Stimulated activated CD8-positive, alpha-beta memory T cell treated with anti-CD3 and anti-CD28 coated beads, Interleukin-2, amount 100 ng/mL, for 1 hour (primary cell): ENCODE measurements at places on chromosomes 2 and 18.

GRCh38 chr2:5094192-5094591 is 598.0 kb upstream of the SOX11 start:
- DNase-seq, result no peak

DNA sequence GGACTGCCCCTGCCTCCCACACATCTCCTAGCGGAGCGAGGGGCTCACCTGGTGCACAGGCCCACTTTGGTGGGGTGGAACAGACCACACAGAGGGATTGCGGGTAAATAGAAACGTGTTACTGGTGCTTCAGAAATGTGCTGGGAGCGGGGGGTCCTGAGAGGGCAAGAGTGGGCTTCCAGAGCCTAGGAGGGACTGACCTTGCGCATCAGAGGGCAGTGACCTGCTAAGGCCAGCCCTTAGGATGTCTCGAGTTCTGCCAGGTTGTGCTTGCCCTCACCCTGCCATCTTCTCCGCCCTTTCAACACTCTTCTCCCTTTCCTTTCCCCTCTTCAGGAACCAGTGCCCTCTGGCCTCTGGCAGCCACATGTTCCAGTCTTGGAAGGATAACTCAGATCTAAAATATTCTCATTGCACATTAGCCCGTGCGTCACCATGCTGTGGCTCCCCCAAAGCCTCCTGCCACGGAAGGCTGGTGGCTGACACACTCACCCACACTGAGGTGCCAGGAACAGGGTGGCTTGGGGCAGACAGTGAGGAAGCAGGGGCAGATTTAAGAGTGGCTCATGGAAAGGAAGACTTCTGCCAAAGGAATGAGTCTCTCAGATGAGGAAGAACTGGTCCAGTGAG is 89.6 kb downstream of the MCFD2 start:
- DNase-seq, result no peak

DNA sequence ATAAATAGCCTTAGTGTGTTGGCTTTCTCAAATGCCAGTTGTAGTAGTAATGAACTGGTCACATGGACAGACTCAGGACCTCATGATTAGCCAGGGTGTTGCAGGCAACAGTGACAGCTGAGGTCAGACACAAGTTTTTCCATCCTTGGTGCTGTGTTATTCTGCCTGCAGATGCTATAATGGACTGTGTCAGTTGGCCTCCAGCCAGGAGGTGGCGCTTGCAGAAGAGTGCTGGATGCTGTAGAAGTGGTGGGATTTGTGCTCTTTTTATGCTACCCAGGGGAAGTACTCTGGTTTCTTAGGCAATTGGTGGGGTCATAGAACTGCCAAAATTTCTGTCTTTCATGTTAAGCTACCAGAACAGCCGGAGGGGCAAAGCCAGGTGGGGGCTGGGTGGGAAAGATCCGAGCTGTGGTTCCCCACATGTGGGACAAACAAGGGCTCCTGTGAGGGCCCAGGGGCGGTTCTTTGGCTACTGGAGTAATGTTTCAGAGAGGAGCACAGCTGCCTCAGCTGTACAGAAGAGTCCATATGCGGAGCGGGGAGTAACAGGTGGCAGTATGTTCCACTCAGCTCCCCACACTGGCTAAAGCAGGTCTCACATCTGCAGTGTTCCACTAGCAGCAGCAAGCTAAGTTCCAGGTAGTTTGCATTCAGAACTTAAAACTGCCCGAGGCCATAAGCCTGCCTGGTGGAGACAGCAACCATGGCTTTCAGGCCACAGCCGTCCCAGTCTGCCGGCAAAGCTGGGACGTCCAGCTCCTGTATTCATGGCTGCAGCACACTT is 104.4 kb downstream of the GULP1 start:
- no peak for DNase-seq

GRCh38 chr2:44335806-44336538 is 25.3 kb downstream of the PREPL start:
- DNase-seq, result no peak

- DNase-seq, result no peak
These were observed 104.2 kb upstream of the ODC1 start for GRCh38 chr2:10552220-10552870.

DNA sequence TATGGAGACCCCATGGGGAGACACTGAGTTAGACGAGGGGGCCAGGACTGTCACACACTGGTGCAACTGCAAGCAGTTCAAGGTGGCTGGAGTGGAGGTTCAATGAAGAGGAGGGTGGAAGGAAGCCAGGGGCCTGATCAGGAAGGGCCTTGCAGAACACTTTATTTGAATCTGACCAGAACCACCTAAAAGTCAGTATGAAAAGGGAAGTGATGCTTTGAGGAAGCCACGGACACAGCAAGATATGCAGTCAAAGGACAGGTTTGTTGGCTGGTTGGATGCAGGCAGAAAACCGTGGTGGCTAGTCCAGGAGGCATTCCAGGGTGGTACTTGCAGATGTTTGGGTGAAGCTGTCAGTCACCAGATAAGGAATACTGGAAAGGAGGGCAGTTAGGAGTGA is 3.5 kb upstream of the FAM124B start:
- DNase-seq, result no peak

DNA sequence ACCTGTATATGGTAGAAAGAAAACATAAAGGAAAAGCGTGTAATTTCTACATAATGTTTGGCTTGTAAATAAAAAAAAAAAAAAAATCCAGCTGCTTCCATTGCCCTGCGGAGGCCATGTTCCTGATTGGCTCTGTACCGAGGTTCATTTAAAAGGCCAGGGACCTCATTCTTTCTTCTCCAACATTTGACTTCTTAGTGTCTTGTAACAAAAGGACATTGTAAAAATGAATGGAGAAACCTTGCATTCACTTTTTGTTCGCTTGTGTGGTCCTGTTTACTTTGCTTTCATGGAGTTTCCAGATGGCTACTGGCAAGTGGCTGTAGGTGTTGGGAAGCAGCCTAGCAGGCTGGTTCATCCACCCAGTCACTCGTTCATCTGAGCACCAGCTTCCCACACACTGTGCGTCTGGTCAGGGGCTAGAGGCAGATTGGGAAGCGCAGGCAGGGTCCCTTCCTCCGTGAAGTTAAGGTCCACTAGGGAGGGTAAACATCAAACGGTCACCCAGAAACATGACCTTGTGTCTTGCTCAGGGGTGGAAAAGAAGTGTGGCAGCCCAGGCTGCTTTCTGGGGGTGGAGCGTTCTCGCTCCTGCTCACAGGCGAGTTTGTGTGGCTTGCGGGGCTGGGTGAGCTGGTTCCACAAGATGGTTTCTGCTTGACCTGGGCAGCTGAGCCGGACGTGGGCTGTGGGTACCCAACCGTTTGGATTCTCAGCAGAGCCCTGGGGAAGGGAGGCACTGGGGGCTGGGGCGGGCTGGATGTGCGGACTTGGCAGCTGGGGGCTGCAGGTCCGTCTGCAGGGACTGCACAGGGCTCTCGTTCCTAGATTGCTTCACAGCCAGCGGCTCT is 260.7 kb downstream of the AGAP1 start:
- DNase-seq, result no peak

DNA sequence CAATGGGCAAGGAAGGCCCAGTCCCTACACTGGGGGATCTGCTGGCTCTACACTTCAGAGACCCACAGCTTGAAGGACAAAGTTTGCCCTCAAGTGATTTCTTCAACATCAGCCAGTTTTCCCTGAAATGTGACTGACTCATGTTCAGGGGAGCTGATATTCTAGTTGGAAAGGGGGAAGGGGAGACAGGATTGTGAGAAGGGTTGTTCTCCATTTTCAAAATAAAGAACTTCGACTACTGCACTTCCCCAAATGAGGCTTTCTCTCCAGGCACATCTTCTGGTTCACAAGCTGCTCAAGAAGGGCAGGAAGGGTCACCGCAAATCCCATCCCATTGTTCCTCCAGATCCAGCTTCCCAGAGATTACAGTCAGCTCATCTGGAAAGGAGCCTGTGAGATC is 117.6 kb downstream of the BCL2L11 start:
- no peak for DNase-seq

GRCh38 chr2:97911206-97911921 is 84.4 kb downstream of the TMEM131 start:
- DNase-seq, result no peak

GRCh38 chr18:79750980-79751571 is 46.7 kb upstream of the KCNG2 start:
- no peak for DNase-seq

DNA sequence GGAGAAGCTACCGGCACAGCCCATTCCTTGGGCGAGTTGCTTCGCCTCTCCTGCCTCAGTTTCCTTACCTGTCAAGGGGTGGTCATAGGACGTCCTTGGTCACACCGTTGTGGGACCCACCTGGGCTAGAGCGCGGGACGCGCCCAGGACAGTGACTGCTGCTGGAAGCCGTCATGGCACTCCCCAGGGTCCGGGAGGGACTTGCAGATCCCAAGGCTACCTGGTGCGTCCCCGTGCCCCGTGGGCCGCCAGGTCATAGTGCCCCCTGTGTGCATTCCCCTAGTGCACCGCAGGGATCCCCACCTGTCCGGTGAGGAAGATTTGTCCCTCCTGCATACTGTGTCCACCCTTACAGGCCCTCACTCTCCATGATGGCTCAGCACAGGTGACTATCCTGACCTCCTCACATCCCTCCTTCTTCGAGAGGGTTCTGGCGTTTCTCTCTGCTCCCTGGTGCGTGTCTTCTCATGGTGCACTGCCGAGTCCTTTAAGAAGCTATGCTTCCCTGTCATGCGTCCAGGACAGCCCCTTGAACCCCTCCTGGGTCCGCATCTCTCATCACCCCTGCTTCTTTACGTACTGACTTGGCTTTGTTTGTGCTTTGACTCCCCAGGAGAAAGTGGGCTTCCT is 886 bp upstream of the STK25 start:
- no peak for DNase-seq

DNA sequence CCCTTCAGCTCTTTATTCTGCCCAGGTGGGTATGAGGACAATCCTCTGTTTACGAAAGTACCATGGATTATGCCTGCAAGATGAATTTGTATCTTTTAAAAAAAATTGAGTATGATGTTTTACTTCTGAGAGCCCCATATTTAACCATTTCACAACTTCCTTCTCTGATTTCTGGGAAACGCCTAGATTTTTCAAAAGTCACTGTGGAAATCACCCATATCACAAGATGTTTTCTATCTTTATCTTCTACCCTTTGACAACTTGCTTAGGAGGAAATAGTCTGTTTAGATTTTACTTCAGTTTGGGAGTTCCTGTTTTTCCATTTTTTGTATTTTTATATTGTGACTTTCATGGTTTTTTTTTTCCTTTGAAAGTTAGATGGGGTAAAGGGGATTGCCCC is 53.0 kb downstream of the ICOS start:
- no peak for DNase-seq

- DNase-seq, result no peak
These were observed 47.9 kb downstream of the FRZB start for GRCh38 chr2:182818501-182818900.

GRCh38 chr18:60372596-60372995 is at the start of gene MC4R:
Gene MC4R (minus strand): TSS chr18:60372775. CDS start chr18:60372349, 426 bp downstream.
- DNase-seq, result no peak

DNA sequence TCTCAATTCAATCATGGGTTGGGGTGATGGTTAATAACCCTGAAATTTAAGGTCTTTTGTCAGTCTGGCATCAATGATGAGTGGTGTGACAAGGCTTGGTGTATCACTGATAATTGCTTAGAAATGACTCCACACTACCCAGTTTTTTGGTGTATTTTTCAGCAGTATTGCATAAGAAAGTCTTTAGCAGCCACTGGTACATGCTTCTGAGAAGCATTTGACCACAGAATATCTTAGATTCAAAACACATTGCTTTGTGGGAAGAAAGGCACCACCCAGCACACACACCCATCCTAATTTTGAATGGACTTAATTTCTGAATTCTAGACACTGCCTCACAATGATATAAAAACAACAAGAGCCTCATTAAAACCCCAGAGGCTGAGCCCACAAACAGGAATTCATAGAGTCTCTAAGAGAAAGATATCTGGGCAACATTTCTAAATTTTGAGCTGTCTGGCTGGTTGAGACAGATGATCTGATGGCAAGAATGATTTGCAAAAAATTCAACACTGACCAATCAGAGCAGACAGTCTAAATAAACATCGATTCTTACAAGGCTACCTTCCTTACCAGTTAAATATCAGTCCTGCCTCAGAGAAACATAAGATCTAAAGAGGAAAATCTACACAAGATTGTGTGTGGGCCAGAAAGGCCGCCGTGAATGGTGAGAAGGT is 114.7 kb upstream of the CYP1B1 start:
- no peak for DNase-seq

DNA sequence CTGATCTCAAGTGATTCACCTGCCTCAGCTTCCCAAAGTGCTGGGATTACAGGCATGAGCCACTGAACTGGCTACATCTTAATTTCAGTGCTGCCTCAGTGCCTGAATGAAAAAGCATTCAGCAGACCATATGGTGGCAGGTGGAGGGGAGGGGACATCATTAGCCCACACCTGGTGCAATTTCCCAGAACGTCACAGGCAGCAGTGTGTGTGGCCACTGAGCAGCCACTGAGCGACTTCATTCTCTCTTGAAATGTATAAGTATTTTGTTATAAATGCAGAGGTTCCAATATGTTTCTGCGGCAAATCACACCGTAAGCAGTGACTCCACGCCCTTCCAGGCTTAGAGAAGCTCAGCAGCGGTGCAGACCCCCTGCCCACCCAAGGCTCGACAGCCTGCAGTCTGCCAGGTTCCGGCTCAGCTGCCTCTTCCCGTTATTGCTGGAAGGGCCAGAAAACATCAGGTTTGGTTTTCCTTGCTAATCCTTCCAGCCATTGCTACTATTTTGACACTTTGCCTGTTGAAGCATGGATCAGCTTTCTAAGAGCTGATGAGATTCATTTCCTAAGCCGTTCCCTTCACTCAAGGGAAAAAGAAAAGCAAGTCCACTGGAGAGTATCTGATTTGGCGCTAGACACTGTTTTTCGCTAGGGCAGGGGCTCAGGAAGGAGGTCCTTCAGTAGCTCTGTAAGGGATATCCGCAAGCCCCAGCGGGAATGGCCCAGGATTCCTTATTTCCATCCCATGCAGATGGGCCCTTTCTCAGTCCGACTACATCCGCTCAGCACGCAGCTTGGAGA is 250.7 kb downstream of the VAPA start:
- no peak for DNase-seq

DNA sequence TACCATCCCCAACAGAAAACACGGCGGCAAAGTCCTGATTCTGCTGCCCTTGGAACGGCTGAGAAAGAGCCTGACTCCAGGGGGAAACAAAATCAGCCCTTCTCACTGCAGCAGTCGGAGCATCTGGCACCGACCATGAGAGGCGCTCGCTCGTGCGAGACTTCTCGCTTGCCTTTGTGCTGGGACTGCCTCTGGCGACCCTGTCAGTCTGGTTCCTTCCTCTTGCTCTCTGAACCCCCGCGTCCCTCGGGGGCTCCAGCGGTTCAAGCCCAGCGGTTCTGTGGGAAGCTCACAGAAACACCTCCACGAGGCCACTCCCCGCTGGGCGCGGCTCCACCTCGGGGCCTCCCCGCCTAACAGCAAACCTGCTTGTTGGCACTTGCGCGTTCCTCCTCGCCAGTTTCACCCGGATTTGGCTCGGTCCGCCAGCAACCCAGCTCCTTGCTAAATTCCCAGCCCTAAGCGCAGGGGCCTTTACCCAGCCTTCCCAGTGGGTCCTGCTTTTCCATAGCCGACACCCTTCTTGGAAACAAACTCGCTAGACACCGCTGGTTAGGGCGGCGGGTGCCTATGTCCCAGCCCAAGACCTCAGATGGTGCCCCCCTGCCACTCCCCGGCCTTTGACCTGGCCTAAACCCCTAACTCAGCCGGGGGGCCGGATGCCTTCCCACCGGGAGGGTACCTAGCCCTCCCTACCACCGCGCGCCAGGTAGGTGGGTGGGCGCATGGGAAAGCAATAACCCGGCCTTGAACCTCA is 2.2 kb downstream of the RND3 start:
- no peak for DNase-seq

- no peak for DNase-seq
These were observed 60.5 kb upstream of the CABYR start for GRCh38 chr18:24078391-24078790.

GRCh38 chr18:6807515-6808257 is 78.2 kb downstream of the ARHGAP28 start:
- no peak for DNase-seq

- DNase-seq, result no peak
These were observed 192.1 kb downstream of the MGAT5 start for GRCh38 chr2:134445985-134446382.
